AG08395 (cell line): ENCODE measurements at places on chromosomes 13 and 19.

DNA sequence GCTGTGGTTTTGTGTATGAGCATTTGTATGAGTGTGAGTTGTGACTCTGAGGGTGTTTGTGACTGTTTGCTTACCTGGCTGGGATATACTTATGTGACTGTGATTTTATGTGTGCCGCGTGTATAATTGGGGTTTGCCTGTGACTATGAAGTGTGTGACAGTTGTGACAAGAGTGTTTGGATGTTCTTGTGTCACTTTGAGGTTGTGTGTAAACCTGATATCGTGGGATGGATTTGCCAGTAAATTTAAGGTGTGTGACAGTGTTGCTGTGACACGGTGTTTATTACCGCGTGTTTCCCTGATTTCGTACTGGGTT, 442 bp downstream of the ZNF420 start:
- DNase-seq: no peak

- DNase-seq: no peak
Observed at GRCh38 chr13:32042551-32042950, 11.0 kb downstream of the FRY start.

GRCh38 chr13:113226873-113227450, 17.5 kb downstream of the CUL4A start:
- no peak for DNase-seq

DNA sequence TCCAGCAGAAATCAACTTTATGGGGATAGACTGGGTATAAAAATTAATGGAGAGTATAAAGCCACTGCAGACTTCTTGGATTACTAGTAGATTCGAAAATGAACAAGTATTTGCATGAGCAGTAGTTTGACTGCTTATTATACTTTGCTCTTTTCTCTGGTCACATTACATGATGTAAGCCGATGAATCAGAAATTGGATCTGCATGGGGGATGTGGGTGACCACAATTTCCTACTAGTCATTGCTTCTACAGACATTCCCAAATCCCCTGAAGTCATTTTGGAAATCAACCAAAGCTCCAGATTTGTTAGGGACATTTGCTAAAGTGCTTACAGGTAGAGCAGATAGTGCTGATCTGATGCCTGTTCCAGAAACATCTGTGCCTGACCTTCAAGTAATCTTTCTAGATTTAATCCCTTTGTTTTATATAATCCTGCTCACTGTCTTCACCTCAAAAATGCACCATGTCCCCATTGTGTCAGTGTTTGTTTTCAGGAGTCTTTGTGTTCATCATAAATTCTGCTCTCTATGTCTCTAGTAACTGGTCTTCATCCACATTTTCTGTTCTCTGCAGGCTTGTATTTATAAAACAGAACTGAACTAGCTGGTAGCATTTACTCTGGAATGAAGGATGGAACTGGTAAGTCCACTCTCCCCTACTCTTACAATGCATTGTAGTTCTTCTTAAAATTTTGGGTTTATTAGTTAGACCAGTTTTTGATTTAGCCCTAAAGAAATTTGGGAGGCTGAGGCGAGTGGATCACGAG, 201.5 kb upstream of the CSNK1A1L start:
- DNase-seq: peak; percentile 89

GRCh38 chr13:31947105-31947504, 84.5 kb upstream of the FRY start:
- DNase-seq: no peak

GRCh38 chr13:80881942-80882445, 541.1 kb upstream of the SPRY2 start:
- DNase-seq: no peak

DNA sequence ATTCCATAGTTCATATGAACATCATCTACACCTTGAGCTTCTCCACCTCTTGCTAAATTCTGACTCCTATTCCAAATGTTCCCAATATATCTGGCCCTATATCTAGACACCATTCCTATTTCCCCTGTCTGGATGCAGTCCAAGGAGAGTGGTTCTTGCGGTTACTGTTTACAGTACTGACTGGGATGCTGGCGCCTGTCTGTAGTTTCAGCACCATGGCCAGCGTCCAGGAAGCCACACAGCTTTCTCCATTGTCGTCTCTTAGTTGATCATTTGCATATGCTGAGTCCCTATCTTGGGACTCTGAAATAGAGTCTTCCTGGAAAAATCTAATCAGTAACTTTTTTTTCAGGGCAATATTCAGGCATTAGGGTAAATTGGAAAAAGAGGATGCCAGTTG, 14.9 kb downstream of the LAIR2 start:
- peak; percentile 40 for DNase-seq

- DNase-seq: no peak
Observed at GRCh38 chr13:54901316-54901715, 1872.7 kb downstream of the OLFM4 start.

GRCh38 chr13:20700288-20700687, 3.2 kb upstream of the IL17D start:
- no peak for DNase-seq

GRCh38 chr13:91882918-91883317, 484.5 kb downstream of the GPC5 start:
- DNase-seq: no peak

GRCh38 chr13:88464851-88465250, 793.7 kb downstream of the SLITRK5 start:
- no peak for DNase-seq

DNA sequence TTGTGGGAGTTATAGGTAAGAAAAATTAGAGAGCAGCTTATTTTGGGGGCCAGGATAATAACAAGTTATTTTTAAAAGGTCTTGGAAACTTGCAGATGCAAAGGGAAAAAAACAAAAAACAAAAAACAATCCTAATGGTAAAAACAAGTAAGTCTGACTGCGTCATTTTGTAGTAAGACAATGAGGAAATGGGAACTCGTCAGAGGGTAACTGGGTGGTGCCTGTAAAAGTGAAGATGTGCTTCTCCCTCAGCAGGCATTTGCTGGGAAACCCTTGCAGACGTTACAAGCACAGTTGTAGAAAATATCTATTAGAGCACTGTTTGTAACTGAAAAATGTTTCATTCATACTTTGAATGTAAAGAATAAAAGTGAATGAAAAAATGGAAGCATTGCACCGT, 2.2 kb upstream of the TNFSF13B start:
- DNase-seq: no peak

DNA sequence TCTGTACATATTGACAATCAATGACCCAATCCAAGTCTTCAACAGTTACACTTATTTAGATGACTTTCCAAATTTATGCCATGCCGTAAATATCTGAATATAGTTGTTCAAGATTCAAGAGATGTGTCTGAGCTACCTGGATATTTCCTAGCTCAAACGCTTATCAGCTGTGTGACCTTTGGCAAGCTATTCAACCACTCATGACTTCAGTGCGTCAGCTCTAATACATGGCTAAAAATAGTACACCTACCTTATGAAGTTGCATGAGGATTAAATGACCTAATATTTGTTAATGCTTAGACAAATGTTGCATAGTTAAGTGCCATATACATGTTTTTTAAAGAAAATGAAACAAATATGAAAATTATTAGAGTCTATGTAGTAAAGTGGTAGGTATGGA, 704.1 kb downstream of the OLFM4 start:
- DNase-seq: no peak

- no peak for DNase-seq
Observed at GRCh38 chr19:33737681-33738371, 58.8 kb upstream of the KCTD15 start.

GRCh38 chr13:44474122-44474910, 100.7 kb downstream of the SERP2 start:
- DNase-seq: no peak

- DNase-seq: no peak
Observed at GRCh38 chr13:21050288-21051197, 10.8 kb downstream of the LATS2 start.

GRCh38 chr19:35973487-35973886, 21.5 kb upstream of the SDHAF1 start:
- no peak for DNase-seq

GRCh38 chr13:26914624-26915023, 154.0 kb upstream of the GPR12 start:
- no peak for DNase-seq

- no peak for DNase-seq
Observed at GRCh38 chr13:42671502-42671901, 97.5 kb downstream of the TNFSF11 start.

- DNase-seq: peak; percentile 75
Observed at GRCh38 chr19:47471733-47472457, at the start of gene SLC8A2. TSS of gene SLC8A2 (minus strand) at chr19:47471893. CDS start at chr19:47466403, 5,490 bp downstream.

DNA sequence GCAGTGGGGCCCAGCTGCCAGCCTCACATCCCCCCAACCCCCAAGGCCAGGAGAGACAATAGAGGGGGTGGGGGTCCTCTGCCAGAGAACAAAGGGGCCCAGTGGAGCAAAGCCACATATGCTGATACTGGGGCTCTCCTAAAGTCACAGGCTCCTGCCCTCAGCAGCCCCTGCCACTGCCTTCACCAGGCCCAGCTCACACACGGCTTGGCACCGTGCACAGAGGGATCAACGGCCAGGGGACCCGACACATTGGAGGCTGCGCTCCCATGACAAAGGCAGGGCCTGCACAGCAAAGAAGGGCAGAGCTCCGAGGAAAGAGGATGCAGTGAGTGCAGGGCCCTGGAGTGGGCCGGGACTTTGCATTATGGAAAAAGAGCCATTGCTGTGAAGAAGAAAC, 146.4 kb downstream of the KDM4B start:
- no peak for DNase-seq

DNA sequence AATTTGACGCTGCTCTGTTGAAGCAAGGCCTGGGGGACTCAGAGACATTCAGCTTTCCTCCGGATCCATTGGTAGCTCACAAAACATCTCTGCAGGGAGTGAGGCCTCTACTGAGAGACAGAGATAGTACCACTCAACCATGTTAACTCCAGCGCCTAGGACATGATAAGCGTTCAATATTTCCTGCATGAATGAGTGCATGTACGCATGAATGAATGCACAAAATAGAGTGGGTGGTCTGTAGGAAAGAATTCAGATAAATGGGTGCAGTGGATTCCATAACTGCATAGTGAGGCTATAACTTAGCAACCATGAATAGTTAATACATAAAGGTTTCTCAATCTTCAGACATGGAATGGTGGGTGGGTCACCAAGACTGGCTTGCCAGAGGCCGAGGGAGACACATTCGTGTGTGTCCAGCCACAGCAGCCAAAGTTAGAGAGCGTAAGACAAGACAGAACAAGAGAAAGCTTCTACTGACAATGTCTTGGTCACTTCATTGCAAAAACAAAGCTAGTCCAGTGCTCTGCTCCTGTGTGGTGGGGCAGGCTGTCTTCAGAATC, 36.3 kb upstream of the RCBTB2 start:
- DNase-seq: no peak

DNA sequence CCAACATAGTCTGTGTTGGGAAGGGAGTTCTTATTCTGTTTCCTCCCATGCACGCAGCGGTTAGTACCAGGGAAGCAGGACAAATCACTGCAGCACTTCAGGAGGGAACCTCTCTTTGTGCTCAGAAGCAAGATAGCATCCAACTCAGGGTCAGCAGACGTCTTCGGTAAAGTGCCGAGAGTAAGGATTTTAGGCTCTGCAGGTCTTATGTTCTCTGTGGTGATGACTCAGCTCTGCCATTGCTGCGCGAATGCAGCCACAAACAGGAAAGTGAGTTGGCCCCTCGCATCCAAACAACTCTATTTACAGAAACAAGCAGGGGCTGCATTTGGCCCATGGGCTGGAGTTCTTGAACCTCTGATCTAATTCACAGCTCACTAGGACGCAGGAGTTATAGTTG, 122.1 kb upstream of the SPATA13 start:
- no peak for DNase-seq

GRCh38 chr13:37747071-37747612, 122.4 kb downstream of the TRPC4 start:
- peak; percentile 17 for DNase-seq

DNA sequence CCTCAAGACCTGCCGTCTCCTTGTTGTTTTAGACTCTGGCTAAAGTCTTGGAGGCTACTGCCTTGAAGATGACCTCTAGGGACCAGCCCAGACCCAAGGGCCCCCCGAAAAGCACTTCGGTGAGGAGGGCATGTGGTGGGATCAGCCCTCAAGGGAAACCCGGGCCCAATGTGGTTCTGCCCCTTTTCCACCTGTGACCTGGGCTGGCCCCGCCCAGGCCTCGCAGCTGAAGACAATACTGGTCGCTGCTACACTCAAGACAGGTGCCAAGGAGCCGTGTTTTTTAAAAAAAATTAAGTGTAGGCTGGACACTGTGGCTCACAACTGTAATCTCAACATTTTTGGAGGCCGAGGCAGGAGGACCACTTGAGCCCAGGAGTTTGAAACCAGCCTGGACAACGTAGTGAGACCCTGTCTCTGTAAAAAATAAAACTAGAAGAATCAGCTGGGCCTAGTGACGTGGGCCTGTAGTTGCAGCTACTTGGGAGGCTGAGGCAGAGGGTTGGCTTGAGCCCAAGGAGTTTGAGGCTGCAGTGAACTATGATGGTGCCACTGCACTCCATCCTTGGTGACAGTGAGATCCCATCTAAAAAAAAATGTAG, 903 bp downstream of the TLE6 start:
- DNase-seq: no peak

DNA sequence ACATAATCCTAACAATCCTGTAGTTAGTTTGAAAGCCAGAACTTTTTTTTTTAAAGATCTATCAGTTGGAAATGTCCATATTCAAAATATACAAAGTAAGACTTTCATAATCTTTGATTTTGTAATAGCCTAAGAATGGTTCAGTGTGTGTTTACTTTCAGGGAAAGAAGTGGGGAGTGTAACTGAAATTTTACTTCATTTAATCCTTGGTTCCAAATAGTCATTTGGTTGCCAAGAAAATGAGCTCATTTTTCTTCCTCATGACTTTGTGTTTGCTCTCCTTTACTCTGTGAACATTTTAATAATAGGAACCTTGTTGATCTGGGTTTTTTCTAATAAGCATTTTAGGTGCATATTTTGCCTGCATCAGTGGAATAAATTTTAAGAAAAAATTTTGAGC, 278.8 kb downstream of the SLITRK6 start:
- DNase-seq: no peak

DNA sequence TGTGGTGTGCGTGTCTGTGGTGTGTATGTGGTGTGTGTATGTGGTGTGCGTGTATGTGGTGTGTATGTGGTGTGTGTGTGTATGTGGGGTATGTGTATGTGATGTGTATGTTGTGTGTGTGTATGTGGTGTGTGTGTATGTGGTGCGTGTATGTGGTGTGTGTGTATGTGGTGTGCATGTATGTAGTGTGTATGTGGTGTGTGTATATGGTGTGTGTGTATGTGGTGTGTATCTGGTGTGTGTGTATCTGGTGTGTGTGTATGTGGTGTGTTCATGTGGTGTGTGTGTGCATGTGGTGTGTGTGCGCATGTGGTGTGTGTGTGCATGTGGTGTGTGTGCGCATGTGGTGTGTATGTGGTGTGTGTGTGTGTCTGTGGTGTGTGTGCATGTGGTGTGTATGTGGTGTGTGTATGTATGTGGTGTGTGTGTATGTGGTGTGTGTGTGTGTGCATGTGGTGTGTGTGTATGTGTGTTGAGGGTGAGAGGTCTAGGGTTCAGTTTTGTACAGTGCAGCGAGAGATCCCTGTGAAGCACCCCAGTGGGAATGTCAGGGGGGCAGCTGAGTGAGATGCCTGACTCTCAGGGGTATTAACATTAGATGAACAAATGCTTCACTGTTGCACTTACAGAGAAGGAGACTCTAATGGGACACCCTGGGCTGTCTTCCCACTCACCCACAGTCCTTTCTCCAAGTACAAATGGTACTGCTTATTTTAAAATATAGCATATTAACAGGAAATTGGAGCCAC, 61.3 kb upstream of the MEDAG start:
- DNase-seq: no peak
